ENCODE measurements at places on chromosomes 2 and 18.

DNA sequence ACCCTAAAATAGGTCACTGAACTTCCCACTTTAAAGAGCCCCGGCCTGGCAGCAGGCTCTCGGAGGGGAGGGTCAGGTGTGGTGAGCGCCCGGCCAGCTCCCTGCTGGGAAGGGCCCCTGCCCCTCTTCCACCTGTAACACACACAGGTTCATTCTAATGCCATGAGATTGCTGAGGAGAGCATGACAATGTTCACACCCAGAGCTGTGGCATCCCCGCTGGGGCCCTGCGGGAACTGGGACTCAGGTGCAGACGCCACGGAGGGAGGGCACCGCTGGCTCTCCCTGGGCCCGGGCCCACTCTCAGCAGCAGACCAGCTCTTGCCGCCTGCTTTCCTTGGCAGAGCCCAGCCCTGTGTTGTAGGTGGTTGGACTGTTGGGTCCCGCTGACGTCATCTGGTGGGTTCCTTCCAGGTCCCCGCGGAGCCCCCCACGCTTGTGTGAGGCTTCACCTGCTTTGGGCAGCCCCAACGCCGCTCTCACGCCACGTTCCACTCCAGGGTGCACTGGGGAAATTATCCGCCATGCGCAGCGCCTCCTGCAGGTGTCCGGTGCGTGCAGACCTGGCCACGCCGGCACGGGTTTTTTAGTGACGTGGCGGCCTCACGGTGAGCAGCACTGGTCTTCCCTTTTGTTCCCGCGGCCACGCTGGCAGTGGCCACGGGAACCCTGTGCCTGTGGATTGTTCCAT is 50.4 kb upstream of the KCNG2 start:
- DNase-seq, result no peak

GRCh38 chr2:61380056-61380881 is 90.6 kb downstream of the USP34 start:
- no peak for DNase-seq

DNA sequence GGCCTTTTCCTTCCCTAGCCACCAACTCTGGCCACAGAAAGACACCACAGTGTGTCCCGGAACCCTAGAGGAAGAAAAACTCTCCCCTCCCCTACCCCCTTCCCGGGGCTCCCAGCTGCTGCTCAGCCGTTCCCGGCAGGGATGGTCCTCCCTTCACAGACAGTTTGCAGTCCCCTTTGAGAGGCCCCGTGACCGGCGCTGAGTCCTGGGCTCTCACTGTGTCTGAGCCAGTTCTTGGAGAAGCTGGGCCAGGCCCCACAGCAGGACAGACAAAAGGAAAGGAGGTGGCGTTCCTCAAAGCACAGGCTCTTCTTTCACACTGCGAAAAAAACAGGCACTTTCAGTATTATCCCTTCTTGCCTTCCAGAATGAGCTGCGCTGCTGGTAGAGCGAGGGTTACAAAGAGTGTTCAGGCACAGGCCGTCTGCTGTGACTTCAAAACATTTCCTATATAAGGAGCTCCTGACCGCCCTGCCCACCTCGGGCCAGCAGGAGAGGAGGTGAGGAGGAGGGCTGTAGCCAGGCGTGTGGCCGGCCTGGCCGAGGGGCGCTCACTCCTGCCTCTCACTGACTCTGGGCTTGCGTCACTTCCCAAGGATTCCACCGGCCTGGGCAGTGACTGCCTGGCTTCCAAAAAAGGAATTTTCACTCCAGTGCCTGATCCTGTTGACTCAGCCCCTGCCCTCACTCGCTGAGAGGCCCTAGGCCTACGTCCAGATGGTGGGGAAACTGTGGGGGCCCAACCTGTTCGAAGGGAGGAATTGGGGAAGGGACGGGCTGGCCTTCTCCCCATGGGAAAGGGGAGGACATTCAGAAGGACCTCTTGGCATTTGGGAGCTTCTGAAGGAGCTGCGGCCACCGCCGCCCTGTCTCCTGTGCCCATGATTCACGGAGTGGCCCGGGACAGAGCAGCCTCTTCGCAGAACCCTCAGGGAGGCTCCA is 24.9 kb downstream of the CIDEA start:
- no peak for DNase-seq

DNA sequence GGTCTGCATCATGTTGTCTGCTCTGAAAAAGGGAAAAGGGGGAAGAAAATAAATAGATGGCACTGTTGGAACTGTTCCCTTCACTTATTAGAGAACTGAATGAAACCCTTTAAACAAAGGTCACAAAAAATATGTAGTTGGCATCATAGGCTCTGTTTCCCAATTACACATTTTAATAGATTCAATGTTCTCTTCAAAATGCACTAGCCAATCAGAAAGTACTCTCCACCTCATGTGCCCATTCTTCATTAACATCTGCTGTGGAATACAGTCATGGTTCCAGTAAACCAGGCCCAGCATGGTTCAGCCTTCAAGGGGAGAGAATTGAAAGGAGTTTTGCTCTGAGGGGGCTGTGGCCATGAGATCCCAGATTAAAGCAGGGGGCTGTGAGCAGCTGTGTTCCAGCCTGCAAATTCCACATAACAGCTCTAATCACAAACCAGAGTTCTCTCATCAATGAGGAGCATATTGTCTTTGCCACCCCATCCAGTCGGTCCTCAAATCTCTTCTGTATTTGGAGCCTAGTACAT is 165.9 kb upstream of the CREB1 start:
- DNase-seq, result no peak

GRCh38 chr2:240762249-240762648 is 57.8 kb downstream of the KIF1A start:
- DNase-seq, result no peak

DNA sequence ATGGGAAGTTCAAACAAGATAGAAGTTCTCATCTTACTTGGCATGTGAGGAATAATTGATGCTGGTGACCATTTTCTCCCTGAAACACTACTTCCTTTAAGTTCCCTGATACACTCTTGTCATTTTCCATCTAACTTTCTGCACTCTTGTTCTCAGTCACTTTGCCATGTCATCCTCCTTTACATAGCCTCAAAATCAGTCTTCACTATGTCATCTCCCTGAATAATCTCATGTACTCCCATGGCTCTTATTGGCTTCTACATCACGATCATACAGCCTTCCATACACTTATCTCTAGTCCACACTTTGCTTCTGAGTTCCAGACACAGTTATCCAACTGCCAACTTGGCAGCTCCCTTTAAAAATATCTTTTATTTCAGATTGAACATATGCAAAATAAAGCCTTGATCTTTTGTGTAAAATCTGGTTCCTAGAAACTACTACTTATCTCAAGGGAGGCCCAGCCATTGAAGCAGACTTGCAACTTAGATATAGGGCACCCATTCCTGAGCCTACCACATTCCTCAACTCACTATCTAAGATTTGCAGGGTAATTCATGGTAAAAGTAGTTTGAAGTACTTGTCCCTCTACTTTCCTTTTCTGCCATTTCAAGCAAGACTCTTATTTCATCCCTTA is 1070.2 kb upstream of the NXPH2 start:
- DNase-seq, result no peak

DNA sequence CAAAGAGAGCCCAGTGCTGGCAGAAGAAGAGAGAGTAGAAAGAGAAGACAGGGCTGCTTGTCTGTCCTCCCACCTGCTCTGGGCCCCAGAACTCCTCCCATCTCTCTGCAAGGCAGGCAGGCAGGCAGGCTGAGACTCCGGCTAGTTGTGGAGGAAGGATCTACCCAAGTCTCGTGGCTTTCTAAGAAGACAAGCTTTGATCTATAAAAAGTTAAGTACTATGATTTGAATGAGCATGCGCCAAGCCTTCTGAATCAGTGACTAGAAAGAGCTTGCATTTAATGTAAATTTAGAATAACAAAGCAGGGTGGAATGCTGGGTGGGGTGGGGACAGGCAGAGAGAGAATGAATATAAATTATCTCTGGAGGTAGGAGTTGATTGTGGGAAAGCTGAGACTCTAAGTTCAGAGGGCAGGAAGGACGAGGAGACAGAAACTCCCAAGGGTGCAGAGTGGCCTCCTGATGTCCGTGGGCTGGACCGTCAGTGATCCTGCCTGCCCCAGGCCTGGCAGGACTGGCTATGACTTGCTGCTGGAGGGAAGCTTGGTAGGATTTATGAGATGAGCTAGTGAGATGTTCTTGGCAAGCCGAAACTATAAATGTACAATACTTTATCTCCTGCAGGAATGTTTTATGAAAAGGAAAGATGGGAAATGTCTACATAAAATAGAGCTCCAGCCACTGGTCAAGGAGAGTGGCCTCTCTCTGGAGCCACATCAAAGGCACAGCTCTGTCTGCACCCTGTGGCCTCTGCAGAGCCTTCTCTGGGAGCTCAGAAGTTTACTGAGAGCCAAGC is 447.5 kb downstream of the TNS1 start:
- DNase-seq, result no peak

GRCh38 chr2:53865962-53866361 is 6.2 kb upstream of the GPR75 start:
- DNase-seq, result no peak

- DNase-seq, result no peak
Measured at GRCh38 chr2:165401285-165401852, 68.1 kb upstream of the CSRNP3 start.

DNA sequence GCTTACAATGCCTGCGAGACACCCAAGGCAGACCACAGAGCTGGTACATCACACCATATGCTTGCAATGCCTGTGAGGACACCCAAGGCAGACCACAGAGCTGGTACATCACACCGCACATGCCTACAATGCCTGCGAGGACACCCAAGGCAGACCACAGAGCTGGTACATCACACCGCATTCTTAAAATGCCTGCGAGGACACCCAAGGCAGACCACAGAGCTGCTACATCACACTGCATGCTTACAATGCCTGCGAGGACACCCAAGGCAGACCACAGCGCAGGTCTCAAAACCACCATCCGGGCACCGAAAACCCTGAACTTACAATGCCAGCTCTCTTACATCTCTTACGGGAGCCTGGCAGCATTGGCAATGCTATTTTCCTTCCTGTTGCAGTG is 799.6 kb downstream of the GALR1 start:
- DNase-seq, result no peak

- no peak for DNase-seq
Measured at GRCh38 chr2:126778561-126779501, 119.9 kb upstream of the TEX51 start.

GRCh38 chr18:78304192-78305164 is 675.1 kb upstream of the SALL3 start:
- no peak for DNase-seq

DNA sequence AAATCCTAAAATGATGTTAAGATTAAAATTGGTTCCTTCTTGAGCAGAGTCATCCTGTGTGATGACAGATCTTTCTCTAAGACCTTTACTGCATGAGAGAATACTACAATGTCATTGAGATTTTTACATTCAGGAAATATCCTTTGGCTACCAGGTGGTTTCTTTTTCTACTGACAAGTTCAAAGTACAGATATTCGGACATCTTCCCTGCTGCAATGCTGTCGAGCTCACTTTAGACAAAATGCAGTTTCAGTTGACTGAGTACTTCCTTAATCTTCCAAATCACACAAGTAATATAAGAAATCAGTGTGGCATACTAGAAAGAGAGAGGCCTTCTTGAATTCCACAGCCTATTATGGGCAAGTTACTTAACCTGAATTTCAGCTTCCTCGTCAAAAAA is 207.9 kb upstream of the ACVR2A start:
- no peak for DNase-seq

GRCh38 chr2:130975729-130976128 is 117.5 kb downstream of the FAM168B start:
- DNase-seq, result no peak

DNA sequence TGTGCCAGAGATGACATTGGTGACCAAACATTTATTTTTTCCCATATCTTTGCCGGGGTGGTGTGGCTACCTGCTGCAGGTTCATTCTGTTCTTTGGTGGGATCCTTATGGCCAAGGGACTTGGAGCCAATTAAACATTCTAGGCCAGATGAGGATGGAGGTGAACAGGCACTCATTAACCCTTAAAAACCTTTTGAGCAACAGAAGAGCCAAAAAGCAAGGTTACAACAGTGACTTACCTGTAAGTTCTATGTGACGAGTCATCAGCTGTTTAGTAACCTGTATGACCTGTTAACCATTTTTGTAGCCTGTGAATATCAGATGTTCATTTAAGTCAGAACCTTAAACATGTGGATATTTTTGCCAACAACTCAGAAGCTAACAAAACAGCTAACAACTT is 105.6 kb downstream of the XRCC5 start:
- no peak for DNase-seq

DNA sequence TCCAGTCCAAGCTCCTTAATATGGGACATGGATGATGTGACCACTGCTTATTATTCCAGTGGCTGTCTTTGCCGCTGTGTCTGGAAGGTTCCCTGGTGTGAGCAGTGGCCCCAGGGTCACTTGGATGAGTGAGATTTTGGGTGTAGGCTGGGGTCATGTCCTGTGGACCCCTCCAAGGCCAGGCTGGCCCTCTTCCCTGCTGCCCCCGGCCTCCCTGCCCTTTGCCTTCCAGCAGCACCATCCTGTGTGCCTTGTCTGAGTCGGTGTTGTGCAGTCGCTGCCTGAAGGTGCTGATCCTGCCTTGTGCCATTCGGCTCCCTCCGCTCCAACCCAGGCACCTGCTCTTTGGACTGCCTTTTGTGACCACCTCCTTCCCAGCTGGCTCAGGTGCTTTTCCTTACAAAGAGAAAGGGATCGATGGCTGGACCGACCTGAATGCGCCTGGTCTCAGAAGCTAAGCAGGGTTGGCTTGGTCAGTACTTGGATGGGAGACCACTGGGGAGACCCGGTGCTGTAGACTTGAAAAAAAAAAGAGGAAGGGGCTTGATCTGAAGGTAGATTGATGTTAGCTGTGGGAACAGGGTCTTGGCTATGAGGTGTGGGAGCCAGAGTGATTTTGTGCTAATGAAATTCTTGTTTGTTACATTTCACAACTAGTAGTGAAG is 16.7 kb upstream of the GREB1 start:
- no peak for DNase-seq

- DNase-seq, result no peak
Measured at GRCh38 chr18:76710646-76711520, 111.5 kb upstream of the ZNF236 start.

- no peak for DNase-seq
Measured at GRCh38 chr2:206408323-206409320, 34.7 kb upstream of the ADAM23 start.

- no peak for DNase-seq
Measured at GRCh38 chr2:109158237-109158636, 29.2 kb downstream of the SH3RF3 start.

DNA sequence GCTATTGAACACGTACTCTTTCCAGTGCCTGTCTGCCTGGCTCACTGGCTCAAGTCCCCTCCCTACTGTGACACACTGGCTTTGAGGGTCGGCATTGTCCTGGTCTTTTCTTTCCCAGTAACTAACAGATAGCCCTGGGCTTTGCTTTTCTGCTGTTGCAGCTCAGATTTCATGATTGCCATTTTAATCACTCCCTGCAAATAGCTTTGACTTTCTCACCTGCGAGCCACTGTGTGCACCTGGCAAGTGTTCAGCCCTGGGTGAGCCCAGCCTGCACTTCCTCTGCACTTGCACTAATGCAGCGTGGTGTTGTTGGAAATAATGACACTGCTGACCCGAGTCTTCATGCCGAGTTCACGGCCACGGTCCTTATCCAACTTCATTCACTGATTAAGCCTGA is 52.9 kb downstream of the DCDC2C start:
- no peak for DNase-seq

- no peak for DNase-seq
Measured at GRCh38 chr18:59458575-59458974, 99.5 kb upstream of the LMAN1 start.

Data from T-helper 1 cell (primary cell).